ENCODE measurements at places on chromosomes 2 and 18.
A peak's percentile ranks its signal among the peaks of the same experiment; 100 is the strongest.

DNA sequence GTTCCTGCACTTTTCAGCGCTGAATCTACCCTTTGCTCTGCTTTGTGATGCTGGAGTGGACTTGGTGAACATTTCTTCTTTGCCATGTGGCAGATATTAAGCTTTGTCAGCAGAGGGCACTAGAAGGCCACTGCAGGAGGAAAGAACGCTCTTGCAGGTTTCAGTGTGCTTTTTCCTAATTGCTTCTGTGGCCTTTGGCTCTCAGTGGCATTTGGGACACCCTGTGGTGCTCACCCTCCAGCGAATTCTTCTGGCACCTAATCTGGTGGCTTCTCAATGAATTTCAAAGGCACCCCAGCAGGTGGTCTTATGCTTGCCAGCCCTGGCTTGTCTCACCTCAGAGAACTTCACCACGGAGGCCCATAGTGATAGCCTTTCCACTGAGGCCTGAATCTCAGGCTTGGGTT is 146.7 kb downstream of the MYO3B start:
- DNase-seq: peak; percentile 32

DNA sequence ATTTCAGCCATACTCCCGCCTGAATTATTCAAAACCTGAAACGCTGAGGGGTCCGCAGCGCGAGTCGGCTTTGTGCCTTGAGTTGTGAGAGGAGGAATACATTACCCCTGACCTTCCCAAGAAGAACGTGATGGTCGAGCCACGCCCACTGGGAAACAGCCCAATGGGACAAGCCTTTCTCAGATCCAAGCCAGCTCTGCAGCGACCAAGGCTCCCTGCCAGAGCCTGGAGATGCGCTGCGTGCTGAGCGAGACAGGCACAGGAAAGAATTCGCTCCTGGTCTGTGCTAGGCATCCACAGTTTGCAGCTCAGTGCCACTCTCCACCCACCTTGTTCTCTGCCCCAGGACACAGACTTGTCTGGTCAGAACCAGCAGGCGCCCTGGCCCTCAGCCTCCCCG is 74.1 kb upstream of the GLI2 start:
- DNase-seq: no peak

GRCh38 chr2:239339241-239339640 is 61.6 kb downstream of the HDAC4 start:
- no peak for DNase-seq

DNA sequence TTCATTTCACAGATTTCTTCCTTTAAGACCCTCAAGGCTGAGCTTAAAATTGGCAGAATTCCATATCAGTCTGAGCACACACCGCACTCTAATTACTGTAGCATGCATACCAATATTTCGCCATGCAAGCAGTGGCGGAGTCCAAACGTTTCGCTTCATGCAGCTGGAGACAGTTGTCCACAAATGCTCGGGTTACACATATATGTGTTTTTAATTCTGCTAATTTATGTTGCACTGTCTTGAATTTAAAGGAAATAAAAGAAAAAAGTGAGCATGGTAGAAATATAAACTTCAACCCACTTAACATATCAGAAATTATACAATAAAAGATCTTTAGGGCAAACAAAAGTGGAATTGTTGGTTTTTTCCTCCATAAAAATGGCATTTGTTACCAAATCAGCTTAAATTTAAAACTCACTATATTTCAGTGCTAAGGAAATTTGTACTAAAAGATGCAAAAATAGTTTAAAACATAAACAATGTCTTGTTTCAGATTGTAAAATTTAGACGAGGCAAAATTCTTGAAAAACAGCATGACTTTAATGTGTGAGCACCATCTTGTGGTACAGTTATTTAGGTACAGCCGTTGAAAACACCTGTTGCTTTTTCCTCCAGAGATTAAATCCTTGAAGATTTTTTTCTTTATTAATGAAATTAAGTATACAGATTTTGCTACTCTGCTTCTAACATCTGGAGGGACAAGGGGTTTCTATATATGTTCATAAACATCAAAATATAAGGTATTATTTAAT is 24.1 kb upstream of the KANSL1L start:
- no peak for DNase-seq

GRCh38 chr2:46187112-46187618 is 110.0 kb upstream of the EPAS1 start:
- DNase-seq: peak; percentile 63

- peak; percentile 77 for DNase-seq
Measured at GRCh38 chr2:30366199-30366691, 80.8 kb upstream of the LCLAT1 start.

GRCh38 chr18:64037812-64038414 is 68.0 kb downstream of the SERPINB8 start:
- DNase-seq: no peak

DNA sequence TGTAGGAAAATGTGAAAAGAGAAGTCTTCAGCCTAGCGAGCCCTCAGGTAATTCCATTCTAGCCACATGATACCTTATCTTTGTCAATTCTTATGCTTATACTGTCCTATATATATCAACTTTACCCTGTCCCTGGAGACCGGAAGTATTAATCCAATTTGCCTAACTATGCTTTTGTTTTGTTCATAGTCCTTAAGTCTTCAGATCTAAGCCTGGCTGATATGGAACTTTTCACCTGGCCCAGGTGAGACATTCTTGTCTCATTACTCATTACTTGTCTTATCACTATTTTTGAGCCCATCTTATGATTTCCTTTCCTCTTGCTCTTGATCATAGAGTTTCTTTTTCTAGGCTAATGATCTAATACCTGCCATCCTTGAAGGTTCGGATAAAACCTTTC is 194.1 kb upstream of the FANCL start:
- DNase-seq: no peak

DNA sequence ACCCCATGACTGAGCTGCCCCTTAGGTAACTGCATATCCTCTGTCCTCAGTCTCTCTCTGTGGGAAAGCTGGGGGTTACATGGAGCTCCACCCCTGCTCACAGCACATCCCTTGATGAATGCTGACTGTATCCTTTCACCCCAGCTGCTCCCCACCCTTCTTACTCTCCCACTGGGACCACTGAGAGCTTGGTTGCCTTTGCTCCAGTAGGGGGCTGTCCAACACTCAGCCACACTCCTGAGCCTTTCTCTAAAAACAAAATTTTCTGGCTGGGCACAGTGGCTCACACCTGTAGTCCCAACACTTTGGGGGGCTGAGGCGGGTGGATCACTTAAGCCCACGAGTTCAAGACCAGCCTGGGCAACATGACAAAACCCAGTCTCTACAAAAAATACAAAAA is 89.2 kb upstream of the MSH2 start:
- DNase-seq: no peak

DNA sequence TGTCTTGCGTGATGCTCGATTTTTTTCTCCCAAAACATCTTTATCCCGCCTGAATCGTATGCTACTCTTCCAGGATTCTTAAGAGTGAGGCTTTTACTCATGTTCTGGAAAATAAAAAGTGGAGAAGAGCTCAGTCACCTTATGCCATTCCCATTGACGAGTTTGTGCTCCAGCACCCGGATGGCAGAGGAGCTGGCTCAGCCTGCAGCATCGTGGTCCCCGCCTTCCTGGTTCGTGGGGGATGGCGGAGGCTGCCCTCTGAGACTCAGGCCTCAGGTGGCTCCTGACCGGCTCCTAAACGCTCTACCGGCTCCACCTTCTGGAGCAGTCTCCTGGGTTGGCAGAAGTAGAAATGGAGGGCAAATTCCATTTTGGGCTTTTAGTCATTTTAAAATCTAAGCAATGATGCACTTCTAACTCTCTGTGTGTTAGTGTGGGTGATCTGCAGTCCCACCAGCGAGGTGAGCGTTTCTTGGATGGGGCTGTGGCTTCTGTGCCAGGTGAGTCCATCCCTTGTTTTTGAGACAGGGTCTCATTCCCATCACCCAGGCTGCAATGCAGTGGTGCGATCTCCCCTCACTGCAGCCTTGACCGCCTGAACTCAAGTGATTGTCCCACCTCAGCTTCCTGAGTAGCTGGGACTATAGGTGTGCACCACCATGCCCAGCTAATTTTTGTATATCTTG is 27.8 kb downstream of the RTP5 start:
- DNase-seq: peak; percentile 8

DNA sequence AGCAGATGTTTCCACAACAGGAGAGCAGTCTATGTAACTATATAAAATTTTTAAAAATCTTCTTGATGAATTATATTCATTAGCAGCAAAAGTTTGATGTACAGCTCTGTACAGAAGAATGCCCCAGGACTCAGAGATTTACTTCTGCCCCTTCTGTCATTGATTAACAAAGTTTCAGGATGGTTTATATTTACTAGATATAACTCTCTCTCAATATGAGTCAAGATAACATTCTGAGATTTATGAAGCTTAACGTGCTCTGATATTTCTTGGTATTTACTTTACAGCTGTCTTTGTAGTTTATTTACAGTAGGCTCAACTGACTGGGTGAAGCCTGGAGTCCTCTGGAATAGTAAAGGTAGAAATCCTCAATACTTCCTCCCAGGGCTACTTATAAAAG is 93.6 kb upstream of the HNMT start:
- no peak for DNase-seq

DNA sequence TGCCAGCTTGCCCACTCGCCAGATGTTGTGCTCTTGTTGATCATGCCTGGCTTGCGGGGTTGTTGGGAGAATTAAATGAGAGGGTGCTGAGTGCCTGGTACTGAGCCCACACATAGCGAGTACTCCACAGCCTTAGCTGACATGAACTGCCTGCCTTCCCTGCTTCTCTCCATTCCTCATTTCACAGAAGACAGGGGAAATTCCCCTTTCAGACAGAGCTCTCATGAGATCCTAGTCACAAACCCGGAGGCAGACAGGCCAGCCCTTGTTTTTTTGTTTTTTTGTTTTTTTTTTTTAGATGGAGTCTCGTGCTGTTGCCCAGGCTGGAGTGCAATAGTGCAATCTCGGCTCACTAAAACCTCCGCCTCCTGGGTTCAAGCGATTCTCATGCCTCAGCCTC is 17.1 kb upstream of the DNMT3A start:
- DNase-seq: no peak

DNA sequence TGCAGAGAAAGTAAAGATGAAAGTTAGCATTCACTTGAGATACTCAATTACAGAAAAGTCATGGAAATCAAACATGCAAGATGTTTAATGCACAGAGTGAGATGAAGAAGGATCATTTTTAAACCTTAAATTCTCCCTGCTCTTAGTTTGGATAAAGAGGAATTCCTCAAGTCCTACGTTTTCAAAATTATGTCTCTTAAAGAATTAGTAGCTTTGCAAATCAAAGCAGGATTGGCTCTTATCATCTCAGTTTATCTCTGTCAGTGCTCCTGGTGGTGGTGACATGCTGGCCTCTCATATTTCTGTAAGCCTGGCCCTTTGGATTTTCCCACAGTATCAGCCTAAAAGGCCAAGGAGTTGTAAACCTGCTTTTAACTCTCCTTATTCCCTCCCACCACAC is 242.2 kb downstream of the NRXN1 start:
- DNase-seq: no peak

- no peak for DNase-seq
Measured at GRCh38 chr2:163733956-163734355, 1.9 kb downstream of the FIGN start.

- peak; percentile 57 for DNase-seq
Measured at GRCh38 chr2:229714736-229715541, 584 bp upstream of the DNER start.

- DNase-seq: no peak
Measured at GRCh38 chr2:10762651-10763460, 41.4 kb downstream of the ATP6V1C2 start.

All from activated T-cell treated with anti-CD3 and anti-CD28 coated beads, Interleukin-2, amount 50 U/mL, for 48 hours (primary cell).